Activated naive CD4-positive, alpha-beta T cell (primary cell): ENCODE measurements at places on chromosomes 1 and 21.

GRCh38 chr1:62725255-62725654 lies 37.1 kb upstream of the DOCK7 start:
- no peak for DNase-seq

DNA sequence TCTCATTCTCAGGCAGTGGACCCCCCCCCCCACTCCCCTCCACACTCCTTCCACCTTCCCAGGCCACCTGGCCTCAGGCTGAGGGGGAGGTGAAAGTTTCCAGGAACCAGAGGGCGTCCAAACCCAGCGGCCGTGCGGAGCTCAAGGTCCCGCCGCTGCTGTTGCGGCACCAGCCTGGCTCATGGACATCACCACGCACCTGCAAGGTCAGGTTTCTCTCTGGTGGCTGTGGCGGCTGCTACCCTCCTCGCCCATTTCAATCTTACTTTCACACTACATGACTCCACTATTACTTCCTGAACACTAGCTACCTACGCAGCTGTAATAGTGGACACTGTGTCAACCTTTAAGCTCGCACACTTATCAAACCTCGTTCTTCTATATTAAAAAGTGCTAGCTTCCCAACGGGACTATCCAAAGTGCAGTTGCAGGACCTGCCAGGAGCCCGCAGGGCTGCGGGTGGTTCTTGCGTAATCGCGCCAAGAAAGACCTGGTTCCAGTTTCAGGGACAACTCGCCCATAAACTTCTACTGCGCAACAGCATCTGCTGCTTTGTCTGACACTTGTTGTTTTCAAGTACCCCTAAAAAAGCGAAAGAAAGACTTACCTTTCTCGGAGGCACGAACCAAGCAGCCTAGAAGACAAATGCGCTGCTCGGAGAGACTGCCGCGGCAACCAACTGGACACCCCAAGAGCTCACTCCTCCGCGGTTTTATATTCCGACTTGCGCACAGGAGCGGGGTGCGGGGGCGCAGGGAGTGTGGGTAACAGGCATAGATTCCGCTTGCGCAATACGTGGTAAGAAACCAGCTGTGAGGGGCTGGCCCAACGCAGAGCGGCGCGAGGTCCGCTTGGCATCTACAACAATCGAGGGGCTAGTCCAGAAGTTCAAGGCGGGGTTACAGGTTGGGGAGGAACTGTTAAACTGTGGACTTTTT lies at the start of gene DIRAS3:
DIRAS3 (minus strand) TSS at position 687 of the 938 bp plus-strand sequence. CDS start 3,330 bp downstream, outside the sequence.
- no peak for DNase-seq

DNA sequence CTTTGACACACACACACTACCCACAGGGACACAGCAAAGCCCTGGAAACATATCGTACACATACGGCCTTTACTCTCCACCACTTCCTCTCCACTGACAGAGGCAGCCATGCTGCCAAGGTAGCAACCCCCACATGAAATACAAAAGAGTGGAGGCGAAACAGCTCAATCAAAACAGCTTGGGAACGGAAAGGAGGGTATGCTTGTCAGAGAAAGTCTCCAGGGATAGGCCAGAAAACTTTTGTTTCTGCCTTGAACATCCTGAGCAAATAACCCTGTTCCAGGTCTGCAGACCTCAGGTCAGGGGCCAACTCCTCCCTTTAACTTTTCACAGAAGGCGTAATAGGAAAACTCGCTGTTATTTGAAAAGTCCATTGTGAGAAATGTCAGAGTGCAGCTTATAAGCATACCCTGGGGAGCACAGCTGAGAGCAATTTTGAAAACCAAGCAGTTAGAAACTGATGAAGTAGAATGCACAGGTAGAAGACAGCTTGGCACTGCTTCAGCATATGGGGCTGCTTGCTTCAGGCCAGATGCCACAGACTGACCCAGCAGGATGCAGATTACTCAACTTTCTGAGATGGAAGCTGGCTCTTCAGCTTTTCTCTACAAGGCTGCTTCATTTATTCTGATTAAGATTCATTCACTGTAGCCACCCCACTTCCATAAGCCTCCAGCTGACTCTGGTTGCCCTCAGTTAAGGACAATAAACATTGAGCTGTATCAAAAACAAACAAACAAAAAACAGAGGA lies 18.0 kb downstream of the KIAA0319L start:
- DNase-seq, result peak; percentile 26

- no peak for DNase-seq
These were observed 8.6 kb downstream of the LDLRAD1 start for GRCh38 chr1:54009406-54009805.

GRCh38 chr1:193019442-193020026 lies 39.6 kb downstream of the UCHL5 start:
- no peak for DNase-seq

DNA sequence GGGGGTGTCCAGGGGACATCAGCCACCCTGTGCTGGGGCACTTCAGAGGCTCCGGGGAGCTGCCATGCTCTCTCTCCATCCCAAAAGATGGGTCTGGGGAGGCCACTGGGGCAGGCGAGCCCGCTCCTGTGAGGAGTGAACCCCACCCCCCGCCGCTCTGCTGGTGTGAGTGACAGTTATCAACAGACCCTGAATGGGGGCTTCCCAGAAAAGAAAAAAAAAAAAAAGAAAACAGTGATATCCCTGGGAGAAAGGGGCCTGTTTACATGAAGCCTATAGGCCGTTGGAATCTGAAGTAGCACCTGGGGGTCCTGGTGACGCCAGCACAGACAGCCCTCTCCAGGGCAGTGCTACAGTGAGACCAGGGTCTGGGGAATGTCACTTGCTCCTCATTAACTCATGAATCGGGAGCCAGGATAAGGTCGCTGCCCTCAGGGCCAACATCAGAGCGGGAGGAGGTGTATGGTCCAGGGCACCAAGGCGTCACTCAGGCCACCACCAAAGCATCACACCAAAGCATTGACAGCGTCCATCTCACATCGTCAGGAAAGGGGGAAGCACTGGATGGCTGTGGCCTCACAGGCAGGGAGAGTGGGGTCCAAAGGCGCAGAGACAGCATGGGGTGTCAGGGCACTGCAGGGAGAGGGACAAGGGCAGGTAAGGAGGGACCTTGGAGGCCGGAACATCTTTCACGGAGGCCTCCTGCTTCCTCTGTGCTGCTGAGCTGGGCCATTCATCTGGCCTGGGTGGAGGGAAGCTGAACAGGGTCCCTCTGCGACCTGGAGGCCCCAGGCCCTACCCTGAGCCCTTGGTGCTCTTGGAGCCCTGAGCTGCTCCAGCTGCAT lies 8.4 kb upstream of the NPHP4 start:
- no peak for DNase-seq
